ENCODE measurements at places on chromosomes 6 and 20.

DNA sequence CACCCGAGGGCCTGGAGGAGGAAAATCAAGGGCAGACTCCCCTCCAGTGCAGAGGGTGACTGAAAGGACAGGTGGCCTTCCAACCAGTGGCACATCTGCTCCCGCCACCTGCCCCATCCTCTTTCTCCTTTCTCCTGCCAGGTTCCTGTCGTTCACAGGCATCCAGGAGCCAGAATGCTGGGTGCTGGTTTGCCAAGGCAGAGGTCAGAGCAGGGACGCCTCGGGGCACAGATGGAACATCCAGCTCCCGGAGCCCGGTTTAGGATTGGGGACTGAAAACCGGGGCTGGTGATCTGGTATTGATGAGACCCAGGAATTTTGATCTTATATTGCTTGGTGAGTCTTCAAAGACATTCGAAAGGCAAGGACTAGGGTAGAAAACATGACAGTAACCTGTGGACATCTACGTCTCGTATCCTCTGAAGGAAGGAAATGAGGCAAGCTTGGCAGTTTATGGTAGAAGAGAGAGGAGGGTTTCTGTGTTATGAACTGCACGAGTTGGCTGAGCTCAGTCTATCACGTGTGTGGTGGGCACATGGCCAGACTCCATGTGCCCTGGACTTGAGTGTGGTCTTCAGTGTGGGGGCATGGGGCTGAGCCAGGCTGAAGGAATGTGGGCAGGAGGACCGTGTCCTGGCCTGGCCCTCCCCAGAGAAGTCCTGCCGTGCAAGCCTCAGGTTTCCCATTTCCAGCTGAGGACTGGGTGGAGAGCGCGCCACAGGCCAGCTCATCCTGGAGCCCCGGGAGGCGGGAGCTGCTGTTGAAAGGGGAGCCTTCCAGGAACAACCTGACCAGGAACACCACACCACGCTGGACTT is 74.2 kb downstream of the IRF4 start:
- DNase-seq = no peak

- DNase-seq = no peak
Observed at GRCh38 chr6:44470746-44471145, 83.2 kb downstream of the CDC5L start.

DNA sequence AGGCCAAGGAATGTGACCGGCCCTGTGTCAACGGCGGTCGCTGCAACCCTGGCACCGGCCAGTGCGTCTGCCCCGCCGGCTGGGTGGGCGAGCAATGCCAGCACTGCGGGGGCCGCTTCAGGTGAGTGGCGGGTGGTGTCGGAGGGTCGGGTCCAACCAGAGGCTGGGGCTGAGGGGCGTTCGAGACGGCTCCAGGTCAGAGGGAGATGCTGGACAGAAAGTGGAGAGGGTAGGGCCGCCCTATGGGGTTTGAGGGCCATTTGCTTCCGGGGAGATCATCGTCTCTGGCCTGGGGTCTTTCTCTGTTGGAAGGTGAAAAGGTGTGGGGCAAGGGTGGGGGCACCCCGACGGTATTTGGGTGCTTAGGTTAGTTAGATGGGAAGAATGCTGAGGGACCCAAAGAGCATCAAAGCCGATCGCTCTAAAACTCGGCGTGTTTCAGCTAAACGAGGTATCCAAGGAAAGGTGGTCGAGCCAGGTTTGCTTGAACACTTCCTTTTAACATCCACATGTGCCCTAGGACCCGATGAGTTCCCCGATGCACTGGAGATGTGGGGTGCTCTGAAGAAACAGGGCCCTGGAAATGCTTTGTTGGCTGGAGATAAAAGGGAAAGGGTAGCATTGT is 691 bp downstream of the ATRN start:
- no peak for DNase-seq

DNA sequence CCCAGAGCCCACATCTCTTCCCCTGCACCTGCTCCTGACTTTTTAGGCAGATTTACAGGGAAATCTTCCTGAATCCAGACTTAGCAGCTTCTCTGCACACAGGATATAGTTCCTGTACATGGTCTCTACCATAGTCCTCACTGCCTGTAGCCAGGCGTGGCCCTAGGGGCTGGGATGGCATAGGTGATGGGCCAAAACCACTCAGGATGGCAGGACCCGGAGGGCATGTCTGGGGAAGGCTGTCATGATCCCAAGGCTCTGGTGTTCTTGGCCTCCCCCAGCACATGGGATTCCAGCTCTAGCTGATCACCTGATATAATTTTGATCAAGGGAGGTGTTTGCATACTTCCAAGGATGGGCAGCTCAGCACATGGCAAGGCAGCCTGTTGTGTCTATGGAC is 58.0 kb downstream of the TOX2 start:
- DNase-seq = no peak

DNA sequence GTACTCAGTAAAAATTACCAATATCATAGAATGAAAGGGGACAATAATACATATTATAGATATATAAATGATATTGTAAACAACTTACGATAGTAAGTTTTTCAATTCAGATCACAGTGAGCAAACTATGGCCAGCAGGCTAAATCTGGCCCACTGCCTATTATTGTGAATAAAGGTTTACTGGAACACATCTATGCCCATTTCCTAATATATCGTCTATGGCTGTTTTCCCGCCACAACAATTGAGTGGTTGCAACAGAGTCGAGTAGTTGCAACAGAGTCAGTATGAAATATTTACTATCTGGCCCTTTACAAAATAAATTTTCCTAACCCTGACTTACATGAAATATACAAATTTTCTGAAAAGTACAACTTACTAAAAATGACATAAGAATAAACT is 297.3 kb upstream of the KCNQ5 start:
- DNase-seq = no peak

All from activated CD8-positive, alpha-beta memory T cell treated with anti-CD3 and anti-CD28 coated beads for 1 hour (primary cell).